Panc1 (cell line): ENCODE measurements at places on chromosomes 13 and 19. TPM values are rescaled to one million over a fixed set of nuclear protein-coding genes. Genes with fewer than 3 reads are reported as not detected.

The PNMA8C gene
- not detected for total RNA-seq

DNA sequence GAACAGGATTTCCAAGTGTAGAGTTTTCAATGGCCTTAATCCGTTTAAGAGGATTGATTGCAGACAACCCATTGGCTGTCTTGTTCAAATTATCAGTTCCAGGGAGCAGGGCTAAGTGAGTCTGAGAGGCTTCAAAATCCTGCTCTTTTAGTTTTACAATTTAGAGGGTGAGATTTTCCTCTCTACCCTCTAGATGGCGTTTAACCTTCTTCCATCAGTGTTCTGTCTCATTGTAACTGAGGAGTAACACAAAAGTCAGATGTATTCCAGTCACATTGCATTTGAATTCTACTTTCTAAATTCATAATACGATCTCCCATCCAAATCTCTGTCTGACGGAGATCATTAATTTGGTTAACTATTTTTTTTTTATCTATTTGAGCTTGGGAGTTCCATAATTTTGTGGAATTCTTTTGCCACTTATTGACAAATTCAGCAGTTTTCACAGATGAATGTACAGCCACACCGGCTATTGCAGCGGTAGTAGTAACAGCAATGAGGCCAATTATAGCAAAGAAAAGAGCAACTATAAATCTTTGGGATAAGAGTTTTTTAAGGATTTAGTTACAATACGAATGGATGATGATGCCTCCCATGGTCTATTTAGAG, 7.8 kb upstream of the C19orf84 start:
- DNase-seq: no peak

DNA sequence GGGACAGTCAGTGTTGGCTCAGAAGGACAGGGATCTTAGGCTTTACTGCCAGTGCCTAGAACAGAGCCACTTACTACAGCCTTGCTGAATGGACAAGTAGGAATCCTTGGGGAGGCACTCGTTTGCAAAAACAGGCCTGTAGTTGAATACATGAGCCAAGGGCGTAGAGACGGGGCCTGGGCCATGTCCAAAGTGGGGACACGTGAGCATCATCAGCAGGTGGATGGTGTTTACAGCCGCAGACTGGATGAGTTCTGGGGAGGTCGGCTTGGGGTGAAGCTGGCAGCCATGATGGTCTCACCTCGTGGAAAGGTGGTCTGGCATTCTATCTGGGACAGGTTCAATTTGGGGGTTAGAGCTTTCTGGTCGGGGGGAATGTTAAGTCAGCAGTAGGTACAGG, 17.5 kb downstream of the RYR1 start:
- no peak for DNase-seq

DNA sequence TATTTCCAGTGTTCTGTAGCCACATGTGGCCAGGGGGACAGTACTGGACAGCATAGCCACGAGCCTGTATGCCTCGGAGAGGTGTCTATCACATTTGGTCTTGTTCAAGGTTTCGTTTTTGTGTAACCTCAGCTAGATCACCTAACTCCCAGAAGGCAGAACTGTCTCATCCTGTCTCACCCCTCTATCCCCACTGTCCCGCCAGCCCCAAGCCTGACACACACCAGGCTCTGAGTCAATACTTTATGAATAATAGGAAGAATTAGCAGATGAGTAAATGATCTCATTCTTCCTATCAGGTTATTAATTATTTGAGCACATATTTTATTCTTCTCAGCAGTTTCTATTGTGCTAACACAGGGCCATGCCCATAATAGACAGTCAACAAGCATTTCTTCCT, 132.2 kb downstream of the NUFIP1 start:
- no peak for DNase-seq

The RASL11A gene
- 136 TPM for total RNA-seq

The ZNF586 gene
- total RNA-seq: 10.7 TPM

- DNase-seq: no peak
Observed at GRCh38 chr19:5113633-5114586, 145.0 kb downstream of the KDM4B start.

GRCh38 chr13:48132961-48133360, 38.1 kb upstream of the MED4 start:
- DNase-seq: no peak

The RNF17 gene
- not detected for total RNA-seq

DNA sequence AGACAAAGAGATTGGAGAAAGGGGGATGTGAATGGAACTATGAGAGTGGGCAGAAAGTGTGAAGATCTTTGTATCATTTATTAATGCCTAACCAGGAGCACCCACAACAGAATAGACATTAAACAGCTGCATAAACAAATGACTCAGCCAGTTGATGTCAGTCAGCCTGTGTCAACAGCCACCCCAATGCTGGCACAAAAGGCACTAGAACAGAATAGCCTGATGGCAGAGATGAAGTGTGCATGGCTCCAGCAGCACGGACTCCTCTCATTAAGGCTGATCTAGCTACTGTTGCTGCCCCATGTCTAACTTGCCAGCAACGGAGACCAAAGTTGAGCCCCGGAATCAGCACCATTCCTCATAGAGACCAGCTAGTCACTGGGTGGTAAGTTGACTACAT, 7.8 kb downstream of the CPB2 start:
- no peak for DNase-seq

The CCDC194 gene
- 0.51 TPM for total RNA-seq

The OR7C1 gene
- total RNA-seq: not detected
